ENCODE measurements at places on chromosomes 4 and X.

DNA sequence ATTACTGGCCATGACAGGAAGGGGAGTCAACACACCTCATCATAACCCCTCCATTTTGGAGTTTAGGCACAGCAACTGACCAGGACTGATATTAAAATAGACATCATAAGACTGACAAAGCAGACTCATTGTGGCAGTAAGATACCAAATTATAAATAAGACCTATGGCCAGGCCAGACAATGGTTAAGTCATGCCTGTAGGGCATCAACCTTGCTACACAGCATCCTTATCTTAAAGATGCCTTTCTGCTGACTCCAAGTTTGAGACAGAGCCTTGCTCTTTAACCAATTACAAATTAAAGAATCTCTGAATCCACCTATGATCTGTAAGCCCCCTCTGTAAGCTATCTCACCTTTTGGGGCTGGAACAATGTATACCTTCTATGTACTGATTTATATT lies 65.5 kb downstream of the VCX2 start:
- DNase-seq, result no peak

GRCh38 chr4:18803781-18804180 lies 782.2 kb upstream of the LCORL start:
- DNase-seq, result no peak

- DNase-seq, result no peak
Measured at GRCh38 chr4:20095805-20096541, 155.7 kb upstream of the SLIT2 start.

GRCh38 chr4:114021451-114021850 lies 42.0 kb upstream of the ARSJ start:
- no peak for DNase-seq

GRCh38 chr4:139774759-139775487 lies 109.3 kb downstream of the MGST2 start:
- no peak for DNase-seq

DNA sequence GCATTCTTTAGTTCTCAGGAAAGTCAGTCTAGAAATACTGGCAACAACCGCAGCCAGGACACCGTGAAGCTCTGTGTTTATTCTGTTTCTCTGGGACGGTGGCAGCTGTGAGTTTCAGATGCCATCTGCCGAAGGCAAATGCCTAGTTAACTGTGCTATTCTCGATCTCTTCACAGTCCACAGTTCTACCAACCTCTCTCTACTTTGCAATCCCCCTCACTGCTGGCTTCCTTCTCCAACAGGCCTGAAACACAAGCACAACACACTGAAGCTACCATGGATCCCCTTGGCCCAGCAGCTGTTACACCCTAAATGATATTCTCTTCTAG lies 118.8 kb downstream of the ZNF827 start:
- DNase-seq, result no peak

DNA sequence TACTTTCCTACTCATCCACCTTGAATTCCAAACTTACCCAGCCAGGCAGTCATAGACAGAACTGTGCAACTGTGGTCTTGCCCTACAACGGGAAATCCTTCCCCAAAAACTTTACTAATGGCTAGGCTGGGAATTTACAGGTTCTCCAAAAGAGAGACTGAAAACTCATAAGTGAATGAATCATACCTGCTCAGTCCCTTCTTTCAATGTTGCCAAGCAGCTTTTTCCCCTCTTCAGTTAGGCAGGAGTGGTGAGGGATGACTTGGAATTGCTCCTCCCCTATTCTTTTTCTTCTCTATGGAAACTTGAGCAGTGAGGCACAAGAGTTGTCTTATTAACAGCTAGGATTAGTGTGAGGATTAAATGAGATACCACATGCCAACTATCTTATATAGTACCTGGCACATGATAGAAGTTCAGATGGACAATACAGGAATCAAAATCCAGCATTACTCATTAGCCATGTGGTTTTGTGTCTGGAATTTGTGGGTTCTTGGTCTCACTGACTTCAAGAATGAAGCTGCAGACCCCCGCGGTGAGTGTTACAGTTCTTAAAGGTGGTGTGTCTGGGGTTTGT lies 105.9 kb downstream of the TEX13A start:
- DNase-seq, result no peak

DNA sequence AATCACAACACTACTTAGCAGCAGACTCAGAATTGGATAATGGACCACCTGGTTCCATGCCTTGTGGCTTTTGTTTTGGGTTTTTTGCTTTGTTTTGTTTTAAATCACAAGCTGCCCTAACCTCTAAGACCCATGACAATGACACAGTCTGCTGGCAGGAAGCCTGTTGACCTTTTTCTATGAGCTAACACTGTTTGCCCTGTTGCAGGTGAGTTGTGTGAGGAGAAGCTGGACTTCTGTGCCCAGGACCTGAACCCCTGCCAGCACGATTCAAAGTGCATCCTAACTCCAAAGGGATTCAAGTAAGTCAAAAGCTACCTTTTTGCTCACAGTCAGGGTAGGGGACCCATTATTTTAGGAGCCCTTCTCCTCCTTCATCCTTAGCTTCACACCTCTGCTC lies 110.8 kb upstream of the PACRGL start:
- DNase-seq, result no peak

DNA sequence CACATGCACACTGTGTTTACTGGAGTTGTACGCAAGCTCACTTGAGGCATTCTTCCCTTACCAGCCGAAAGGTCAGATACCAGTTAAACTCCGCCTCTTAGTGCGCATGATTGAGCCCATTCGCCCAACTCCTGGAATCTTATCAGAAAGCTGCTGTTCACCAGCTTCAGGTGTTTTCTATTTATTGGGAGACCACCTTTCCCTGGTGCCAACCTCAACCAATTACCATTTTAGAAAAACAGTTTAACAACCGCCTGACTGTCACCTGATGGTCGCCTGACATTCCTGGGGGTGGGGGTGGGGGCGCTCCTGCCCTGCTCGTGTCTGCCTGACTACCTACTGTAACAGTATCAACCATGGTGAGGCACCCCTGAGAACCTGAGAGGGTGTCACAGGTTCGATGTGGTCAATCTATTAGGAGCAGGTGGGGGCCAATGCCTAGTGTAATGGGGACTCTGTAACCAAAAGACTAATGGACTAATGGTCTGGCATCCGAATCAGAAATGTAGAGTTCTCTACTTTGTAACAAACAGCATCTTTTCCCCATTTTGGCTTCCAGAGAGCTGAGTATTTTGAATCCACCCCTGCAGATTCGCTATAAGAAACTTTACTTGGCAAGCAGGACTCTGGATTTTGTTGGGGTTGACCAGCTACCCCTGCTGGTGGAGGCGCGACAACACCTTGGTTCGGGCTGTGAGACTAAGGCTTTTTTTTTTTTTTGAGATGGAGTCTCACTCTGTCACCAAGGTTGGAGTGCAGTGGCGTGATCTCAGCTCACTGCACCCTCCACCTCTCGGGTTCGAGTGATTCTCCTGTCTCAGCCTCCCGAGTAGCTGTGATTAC lies 58.2 kb upstream of the ZNF157 start:
- DNase-seq, result peak; percentile 20

- no peak for DNase-seq
Measured at GRCh38 chr4:37359261-37359660, 114.7 kb downstream of the NWD2 start.

DNA sequence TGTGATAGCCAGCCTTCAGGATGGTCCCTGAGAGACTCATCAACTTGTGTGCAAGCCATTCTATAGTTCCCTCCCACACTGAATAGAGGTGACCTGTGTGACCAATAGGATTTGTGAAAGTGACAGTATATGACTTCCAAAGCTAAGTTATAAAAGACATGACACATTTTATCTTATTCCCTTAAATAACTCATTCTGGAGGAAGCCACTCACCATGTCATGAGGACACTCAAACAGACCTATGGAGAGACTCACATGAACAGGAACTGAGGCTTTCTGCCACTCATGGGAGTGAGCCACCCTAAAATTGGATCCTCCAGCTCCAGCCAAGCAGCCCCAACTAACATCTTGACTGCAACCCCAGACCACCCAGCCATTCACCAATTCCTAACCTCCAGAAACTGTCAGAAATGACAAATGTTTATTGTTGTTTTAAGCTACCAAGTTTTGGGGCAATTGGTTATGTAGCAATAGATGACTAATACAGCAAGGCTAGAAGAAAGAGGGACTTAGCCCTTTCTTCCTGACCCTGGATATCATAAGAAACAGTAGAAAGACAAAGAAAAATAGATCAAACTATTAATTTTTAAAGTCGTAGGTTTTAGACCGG lies 9.0 kb upstream of the CHIC2 start:
- DNase-seq, result no peak

- no peak for DNase-seq
Measured at GRCh38 chrX:136778916-136779315, 1.8 kb downstream of the ARHGEF6 start.

- no peak for DNase-seq
Measured at GRCh38 chr4:54539500-54540029, 118.2 kb upstream of the KIT start.

DNA sequence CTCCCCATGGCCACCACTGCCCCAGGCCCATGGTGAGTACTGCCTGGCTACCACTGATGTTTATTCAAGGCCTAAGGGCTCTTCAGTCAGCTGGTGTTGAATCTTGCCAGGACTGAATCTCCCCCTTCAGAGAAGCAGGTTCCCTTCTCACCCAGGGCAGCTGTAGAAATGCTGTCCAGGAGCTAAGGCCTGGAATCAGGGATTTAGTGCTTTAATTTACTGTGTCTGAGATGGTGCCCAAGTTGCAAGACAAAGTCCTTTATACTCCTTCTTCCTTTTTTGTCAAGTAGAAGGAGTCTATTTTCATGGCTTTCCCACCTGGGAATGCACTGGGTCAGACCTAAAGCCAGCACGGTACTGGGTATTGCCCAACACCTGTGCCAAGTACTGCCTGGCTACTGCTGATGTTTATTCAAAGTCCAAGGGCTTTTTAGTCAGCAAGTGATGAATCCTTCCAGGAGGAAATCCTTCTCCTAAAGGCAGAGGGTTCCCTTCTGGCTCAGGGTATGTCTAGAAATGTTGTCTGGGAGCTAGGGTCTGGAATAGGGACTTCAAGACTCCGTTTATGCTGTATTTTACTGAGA lies 117.6 kb upstream of the ATOH1 start:
- DNase-seq, result no peak

DNA sequence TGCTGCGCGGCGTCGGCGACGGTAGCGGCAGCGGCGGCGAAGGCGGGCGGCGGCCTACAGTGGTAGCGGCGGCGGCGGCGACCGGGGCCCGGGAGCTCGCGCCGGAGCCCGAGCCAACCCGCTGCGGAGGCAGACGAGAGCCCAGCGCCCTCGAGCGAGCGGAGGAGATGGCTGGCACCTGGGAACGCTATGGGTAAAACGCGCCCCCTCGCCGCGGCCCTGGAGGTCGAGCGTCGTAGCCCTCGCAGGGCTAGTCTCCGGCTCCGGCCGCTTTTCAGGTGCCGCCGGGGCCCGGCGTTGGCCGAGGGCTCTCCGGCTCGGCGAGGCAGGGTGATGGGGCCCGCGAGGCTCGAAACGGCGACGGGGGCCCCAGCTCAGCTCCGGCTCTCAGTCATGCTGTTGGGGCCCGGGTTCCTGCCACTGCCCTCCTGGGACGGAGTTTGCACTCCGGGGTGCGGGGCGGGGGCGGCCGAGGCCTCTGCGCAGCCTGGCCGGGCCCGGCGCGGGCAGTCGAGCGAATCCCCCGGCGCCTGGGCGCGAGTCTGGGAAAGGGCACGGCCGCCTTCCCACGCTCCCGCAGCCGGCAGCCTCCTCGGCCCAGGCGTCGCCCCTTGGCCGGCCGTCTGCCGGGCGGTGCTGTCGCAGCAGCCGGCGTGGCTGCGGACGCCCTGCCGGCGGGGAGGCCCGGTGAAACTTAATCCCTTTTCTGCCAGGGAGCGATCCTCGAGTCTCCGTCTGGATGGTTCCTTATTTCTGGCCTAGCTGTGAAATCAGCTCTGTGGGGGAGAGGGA lies 768 bp downstream of the MID2 start:
- DNase-seq, result no peak

- no peak for DNase-seq
Measured at GRCh38 chr4:98493296-98493695, 165.1 kb downstream of the TSPAN5 start.

DNA sequence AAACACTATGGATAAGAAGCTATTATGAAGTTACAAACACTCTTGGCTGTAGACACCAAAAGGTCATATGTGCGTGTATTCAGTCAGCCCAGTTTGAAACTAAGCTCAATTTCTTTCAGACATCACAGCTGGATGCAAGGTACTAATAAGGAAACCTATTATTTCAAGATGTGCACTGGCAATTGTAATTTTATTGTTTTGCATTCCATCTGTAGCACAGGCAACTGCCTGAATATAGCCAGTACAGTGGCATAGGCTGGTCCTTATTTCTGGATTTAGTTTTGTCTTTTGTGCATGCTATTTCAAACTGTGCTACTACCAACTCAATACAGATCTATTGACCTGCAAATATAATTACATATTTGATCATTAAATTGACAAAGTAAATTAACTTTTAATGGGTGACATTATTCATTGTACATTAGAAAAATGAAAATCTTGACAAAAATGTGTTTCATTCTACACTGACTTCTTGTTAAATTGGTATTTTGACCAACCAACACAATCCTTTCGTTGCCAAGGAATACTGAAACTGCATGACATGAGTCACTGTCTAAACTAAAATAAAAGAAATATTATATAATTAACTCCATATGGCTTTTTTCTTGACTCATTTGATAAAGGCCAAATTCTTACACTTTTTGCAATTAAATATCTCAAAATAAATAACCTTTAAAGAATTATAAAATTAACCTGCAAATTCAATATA lies 594.3 kb upstream of the ADGRL3 start:
- DNase-seq, result peak; percentile 47

DNA sequence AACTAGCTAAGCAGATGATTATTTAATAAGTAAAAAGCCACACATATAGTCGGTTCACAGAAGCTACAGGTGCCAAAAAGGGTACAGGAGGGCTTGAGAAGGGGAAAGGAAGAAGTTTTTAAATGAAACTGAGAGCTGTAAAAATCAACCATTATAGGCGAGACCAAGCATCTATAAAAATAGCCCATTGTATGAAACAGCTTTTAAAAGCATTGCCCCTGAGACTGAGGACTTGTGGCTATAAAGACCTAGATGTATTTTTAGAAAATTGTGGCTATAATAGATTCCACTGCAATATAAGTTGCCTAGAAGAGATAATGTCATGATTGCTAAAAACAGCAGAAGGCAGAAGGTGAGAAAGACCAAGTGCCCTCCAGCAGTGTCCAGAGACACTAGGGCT lies 15.0 kb upstream of the TTC29 start:
- no peak for DNase-seq
